ENCODE measurements at places on chromosomes 16 and 17.

DNA sequence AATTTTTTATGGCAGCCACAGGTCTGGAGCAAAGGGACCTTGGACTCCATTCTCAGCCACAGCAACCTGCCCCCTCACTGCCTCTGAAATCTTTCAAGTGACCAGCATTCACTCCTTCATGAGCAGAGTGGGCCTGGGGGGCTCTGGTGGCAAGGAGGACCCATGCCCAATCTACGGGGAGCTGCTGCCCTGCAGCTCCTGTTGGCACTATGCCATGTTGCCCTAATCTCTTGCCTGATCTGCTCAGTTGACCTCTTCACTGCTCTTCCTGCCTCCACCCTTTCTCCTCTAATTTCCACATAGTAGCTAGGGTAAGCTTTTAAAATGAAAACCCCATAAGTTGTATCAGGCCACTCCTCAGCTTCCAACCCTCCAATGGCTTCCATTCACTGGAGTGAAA is 2.9 kb upstream of the PRKCB start:
- DNase-seq = no peak

- no peak for DNase-seq
These were observed 26.2 kb upstream of the IRF8 start for GRCh38 chr16:85872734-85873133.

DNA sequence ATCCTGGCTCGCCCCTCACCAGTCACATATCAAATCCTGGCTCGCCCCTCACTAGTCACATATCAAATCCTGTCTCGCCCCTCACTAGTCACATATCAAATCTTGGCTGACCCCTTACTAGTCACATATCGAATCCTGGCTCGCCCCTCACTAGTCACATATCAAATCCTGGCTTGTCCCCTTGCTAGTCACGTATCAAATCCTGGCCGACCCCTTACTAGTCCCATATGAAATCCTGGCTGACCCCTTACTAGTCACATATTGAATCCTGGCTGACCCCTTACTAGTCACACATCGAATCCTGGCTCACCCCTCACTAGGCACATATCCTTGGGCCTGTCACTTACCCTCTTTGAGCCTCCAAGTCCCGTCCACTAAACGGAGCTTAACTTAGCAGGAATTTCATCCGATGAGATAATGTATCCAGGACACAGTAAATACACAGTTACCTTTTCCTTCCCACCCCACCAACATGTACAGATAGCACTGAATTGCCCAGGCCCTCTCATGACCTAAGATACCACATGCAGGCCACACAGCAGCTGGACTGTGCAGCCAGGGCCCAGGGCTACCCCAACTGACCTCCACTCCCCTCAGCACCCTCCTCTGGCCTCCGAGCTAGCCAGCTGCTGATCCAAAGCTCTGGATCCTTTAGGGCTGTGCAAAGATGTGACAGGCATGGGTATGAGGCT is 157.8 kb upstream of the RPH3AL start:
- DNase-seq = no peak

GRCh38 chr17:60745544-60745943 is 67.9 kb downstream of the BCAS3 start:
- no peak for DNase-seq

- no peak for DNase-seq
These were observed 58.2 kb downstream of the MYH11 start for GRCh38 chr16:15798671-15799070.

DNA sequence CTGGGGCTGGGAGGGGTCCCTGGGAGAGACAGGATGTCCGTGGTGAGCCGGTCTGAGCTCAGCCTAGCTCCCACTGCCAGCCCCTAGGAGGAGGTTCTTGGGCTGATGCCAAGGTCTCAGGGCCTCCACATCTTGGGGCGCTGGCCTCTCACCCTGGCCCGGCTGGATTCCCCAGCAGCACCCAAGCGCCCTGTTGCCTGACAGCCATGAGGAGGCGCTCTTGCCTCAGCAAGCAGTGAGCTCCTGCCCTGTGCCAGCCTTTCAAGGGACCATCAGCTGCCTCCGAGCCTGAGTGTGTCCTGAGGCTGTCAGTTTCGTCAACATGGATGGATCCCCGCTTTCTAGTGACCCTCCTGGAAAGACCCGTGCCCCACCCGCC is 234.9 kb upstream of the CIBAR2 start:
- no peak for DNase-seq

DNA sequence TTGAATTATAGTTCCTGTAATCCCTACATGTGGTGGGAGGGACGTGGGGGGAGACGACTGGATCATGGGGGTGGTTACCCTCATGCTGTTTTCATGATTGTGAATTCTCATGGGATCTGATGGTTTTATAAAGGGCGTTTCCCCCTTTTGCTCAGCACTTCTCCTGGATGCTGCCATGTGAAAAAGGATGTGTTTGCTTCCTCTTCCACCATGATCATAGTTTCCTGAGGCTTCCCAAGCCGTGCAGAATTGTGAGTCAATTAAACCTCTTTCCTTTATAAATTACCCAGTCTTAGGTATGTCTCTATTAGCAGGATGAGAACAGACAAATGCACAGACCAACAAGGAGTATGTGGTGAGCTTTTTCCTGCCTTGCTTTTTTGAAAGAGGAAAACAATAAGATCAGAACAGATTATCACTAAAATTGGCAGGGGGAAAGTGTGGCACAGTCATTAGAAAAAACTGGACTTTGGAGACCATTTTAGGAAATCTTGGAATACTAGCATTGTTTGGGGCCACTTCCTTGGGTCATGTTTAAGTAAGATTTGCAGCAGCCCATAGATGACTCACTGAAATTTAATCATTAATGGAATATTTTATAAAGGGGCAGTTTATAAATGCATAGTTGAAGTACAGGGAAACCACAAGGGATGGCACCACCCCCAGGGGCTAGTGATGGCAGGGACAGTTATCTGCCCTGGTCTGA is 352.8 kb downstream of the CDH13 start:
- no peak for DNase-seq
